Stimulated activated CD4-positive, alpha-beta T cell treated with anti-CD3 and anti-CD28 coated beads, Interleukin-4, amount 100 ng/mL, for 24 hours (primary cell): ENCODE measurements at places on chromosomes 13 and 19.

DNA sequence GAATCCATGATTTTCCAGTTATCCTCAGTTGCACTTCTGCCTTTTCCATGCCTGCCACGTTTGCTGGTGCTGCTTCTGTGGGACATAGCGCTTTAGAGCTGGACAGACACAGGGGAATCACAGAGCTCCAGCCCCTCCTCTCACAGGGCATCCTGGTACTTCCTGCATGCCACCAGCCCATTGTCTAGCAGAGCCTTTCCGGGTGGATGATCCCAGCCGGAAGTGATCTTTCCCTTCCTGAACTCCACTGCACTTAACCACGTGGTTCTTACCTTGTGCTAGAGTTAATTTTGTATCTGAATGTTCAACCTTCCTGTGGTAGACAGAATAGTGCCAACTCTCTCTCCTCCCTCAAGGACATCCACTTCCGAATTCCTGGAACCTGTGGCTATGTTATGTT lies 12.6 kb upstream of the OLFM4 start:
- DNase-seq = no peak

GRCh38 chr19:41192574-41193429 lies at the start of gene CYP2S1:
CYP2S1 (plus strand) TSS chr19:41193219; CDS start chr19:41193265, 46 bp downstream.
- DNase-seq = no peak

GRCh38 chr13:27549406-27549981 lies 70.8 kb downstream of the LNX2 start:
- DNase-seq = no peak

GRCh38 chr13:112453874-112454647 lies 77.9 kb downstream of the SPACA7 start:
- no peak for DNase-seq

GRCh38 chr13:27076421-27076820 lies 95.2 kb downstream of the USP12 start:
- no peak for DNase-seq

- DNase-seq = no peak
These were observed 2.6 kb downstream of the ACSBG2 start for GRCh38 chr19:6138066-6138465.

- no peak for DNase-seq
These were observed 30.6 kb upstream of the DPP9 start for GRCh38 chr19:4754248-4754647.

DNA sequence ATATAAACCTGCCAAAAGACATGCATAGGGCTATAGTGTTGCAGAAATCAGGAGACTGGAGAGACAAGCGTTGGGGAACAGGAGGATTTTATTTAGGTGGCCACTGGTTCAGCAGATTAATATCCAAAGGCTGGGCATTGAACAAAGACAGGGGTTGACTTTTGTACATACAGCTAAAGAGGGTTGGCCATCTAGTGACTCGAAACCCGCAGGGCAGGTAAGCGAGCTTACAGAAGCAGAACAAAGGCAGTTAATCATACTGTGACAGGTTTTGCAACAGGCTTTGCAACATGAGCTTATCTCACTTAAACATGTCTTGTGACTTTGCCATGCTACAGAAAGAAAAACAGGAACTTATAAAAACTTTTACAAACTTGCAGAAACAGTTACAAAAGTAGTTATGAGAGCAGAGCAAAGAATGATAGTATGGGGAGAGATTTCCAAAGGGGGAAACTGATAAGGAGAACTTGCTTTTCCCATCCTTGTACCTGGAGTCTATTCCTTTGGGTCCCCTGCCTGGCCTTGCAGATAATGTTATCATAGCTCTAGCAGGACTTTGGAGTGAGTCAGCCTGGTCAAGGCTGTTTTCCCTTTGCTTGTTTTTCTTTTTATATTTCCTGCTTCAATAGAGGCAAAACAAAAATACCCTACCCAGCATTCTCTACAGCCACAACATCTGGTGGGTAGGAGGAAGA lies 234.2 kb downstream of the PCDH17 start:
- no peak for DNase-seq

GRCh38 chr19:55485439-55486011 lies 537 bp downstream of the NAT14 start:
- DNase-seq = no peak

GRCh38 chr19:5562280-5562679 lies 5.5 kb downstream of the TINCR start:
- no peak for DNase-seq

GRCh38 chr19:16895467-16896145 lies 6.8 kb downstream of the F2RL3 start:
- DNase-seq = no peak

DNA sequence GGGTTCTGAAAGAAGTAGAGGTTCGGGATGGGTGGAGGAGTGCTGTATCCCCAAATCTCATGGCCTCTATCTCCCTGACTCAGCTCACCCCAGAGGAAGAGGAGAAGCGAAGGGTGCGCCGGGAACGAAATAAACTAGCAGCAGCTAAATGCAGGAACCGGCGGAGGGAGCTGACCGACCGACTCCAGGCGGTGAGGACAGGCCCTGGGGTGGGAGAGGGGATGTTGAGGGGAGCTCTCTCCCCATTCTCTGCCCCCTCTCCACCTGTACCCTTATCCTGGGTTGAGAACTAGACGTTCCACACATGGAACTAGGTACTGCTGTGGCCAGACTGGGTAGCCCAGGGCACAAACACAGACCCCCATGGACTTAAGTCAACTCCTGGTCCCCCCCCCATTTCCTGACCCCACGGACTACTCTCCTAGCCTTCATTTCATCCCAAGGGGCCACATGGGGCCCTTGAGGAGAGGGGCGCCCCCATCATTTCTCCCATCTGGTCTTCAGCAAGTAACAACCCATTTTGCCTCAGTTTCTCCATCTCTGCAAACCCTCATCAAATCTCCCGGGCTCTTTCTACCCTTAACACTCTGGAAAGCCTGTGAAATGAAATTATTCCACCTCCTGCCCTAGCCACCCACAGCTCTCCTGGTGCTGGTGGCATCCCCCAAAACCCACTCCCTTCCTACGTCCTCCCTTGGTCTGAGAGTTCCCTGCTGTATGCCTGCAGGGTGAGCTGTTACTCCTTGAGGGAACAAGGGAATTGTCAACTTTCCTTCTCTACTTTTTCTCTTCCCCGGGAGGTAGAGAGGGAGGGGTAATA lies 3.5 kb downstream of the FOSB start:
- no peak for DNase-seq

GRCh38 chr13:72217142-72217541 lies 350.1 kb upstream of the DACH1 start:
- no peak for DNase-seq

DNA sequence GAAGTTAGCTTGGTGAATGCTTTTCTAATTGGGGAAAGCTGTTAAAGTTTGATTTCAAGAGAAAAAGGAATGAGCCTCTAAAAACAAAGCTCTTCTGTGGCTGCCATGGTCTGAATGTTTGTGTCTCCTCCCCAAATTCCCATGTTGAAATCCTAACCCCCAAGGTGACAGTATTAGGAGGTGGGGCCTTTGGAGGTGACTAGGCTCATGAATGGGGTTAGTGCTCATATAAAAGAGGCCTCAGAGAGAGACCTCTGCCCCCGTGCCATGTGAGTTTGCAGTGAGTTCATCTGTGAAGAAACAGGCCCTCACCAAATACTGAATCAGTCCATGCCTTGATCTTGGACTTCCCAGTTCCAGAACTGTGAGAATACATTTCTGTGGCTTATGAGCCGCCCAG lies 56.5 kb downstream of the ARHGEF7 start:
- no peak for DNase-seq

DNA sequence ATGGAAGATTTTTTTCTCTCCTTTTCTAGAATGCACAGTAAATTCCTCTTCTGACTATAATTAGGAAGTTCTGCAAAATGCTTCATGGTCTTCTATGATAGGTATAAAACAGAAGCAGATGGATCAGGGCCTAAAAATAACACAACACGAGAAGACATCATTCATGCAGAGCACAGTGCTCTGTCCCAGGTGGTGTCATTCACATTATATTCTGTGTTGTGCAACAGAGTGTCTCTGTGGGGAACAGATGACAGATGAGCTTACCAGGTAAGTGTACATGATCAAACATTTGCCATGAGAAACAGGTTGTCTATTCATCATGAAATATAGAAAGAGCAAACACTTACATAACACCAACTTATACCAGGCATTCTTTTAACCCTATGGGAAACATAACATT lies 288.3 kb downstream of the KCTD12 start:
- no peak for DNase-seq

GRCh38 chr19:13176345-13176744 lies 26.1 kb downstream of the IER2 start:
- no peak for DNase-seq

DNA sequence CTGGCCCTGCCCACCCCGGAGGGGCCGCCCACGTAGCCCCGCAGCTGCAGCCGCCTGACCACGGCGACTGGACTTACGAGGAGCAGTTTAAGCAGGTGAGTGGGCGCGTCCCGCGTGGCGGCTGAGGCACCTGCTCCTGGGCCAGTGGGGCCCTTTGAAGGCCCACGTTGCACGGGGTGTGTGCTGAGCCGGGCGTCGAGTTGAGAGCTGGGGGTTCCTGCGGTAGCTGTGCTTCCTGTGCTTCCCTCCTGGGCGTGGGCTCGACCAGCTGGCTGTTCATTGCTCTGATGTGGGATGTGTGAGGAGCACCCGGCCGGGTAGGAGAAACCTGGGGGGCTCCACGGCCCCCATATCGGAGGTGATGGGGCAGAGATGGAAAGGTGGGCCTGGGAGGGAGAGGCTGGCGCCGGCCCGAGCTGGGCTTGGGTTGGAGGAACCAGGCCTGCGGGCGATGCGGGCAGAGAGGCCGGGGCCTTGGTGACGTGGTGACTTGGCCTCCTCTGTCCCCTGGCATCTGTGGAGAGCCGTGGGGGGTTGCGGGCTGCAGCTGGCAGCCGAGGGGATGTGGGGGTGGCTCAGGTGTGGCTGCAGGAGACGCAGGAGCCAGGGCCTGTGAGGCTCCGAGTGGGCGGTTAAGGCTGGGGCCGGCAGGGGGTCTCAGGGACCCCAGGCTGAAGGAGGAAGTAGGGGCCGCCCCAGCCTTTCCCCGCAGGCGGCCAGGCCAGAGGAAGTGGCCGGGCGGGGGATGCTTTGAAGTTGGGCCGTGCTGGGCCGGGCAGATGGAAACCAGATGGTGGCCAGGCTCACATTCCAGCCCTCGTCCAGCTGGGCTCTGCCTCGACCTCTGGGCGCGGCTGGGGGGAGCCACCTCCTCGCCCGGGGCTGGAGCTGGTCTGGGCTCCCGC lies 7.1 kb downstream of the ARID3A start:
- DNase-seq = peak; percentile 19

DNA sequence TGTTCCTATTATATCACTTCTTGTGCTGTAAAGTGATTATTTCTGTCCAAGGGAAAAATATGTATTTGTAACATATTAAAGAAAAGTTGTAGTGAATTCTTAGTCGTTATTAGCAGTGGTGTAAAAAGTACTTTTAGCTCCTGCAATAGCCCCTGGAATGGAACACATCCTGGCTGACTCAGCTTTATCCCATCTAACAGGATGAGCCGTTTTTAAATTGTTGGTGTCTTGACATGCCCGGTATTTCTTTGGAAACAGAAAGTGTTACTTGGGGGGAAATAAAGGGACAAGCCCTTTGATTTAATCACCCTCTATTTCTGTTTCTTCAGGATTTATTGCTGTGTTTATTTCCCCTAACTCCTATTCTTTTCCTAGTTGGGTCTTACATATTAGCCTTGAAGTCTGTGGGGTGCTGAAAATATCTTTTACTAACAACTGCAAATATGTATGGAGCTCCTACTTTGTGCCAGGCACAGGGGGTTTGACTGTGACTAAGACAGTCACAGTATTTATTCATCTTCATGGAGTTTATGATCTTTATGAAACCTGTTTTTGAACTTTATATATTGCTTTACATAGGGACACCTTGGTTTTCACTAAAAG lies 17.9 kb downstream of the COG3 start:
- no peak for DNase-seq

GRCh38 chr13:97119943-97120342 lies 102.2 kb upstream of the MBNL2 start:
- no peak for DNase-seq

DNA sequence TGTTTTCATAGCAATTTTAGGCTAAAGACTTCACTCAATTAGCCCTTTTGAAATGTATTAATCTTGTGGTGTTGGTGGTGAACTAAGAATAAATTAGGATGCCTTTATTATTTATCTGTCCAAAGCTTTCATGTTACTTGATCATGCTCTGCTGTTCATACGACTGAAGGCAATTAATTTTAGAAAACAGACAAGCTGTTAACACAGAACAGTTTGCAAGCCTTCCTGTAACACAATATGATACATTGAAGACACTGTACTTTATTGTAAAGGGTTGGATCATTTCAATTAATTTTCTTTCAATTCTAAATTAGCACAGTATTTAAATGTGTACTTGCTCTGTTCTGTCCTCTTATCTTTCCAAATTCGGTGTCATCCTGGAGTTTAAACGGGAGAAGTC lies 794.3 kb upstream of the MIR17HG start:
- DNase-seq = no peak

- DNase-seq = no peak
These were observed 109.2 kb upstream of the MCF2L start for GRCh38 chr13:112859817-112860190.

- DNase-seq = no peak
These were observed 91.8 kb downstream of the WTIP start for GRCh38 chr19:34573226-34573864.

GRCh38 chr13:110562036-110562597 lies 595 bp upstream of the RAB20 start:
- DNase-seq = no peak

DNA sequence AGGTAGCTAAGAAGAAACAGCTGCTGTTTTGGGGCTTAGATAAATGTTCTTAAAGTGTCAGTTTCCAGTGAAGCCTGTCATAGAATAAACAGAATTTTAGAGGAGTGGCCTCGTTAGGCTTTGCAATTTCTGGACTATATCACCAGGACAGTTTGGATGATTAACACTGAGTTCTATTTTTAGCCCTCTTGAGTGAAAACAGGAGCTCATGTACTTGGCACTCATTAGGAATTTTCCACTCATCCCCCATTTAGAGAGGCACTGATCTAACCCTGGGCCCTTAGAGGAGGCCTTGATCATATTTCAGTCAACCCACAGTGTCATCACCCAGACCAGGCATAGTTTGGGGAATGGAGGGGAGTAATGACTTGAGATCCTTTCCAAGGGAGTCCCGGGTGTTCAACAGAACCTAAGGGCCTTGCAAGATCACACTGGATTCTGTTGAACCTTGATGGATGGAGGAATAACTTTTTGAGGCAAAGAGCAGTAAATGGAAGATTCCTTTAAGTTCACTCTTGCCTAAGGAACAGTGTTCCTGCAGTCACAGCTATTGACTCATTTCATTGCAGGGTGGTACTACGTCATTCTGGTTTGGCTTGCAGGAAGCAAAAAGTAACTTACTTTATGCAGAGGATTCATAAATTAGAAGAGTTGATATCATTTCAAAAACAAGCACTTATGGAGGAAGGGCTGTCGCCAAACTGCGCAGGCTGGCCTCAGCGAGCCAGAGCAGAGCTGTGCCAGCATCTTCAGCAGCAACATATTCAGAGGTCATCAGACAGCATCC lies 160.2 kb downstream of the SLC7A1 start:
- no peak for DNase-seq

GRCh38 chr13:26112843-26113242 lies 61.0 kb upstream of the SHISA2 start:
- DNase-seq = no peak

GRCh38 chr13:45943120-45943519 lies 91.6 kb upstream of the SIAH3 start:
- DNase-seq = no peak
